ENCODE measurements at places on chromosomes 4 and X.

GRCh38 chr4:169184236-169184635 is 86.5 kb downstream of the SH3RF1 start:
- no peak for DNase-seq

- no peak for DNase-seq
Observed at GRCh38 chr4:63505714-63506460, 903.4 kb downstream of the TECRL start.

DNA sequence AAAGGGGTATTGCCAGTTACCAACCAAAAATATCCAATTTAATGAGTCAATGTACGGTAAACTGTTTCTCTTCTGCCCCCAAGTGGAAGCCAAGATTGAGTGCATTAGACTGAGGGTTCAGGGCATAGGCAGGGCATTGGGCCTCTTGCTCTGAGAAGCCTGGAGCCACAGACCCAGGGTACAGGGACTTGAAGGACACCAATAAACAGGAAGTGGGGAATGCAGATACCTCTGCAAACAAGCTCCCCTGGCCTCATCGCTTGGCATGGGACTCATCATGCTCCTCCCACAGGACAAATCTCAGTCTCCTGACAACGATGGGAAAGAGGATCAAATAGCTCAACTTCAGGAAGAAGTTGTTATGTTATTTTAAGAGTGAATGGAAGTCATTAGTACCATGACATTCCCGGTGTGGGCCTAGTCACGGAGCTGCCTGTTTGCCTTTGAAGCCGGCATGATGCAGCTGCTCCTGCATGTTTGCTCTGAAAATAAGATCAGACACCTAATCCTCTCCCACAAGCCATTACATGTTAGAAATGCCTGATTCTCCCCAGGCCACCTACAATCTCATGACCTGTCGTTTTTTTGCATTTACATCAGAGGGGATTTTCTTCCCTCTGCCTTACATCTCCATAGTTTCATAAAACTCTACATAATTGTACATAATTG is 224.2 kb downstream of the RCHY1 start:
- DNase-seq, result peak; percentile 11

DNA sequence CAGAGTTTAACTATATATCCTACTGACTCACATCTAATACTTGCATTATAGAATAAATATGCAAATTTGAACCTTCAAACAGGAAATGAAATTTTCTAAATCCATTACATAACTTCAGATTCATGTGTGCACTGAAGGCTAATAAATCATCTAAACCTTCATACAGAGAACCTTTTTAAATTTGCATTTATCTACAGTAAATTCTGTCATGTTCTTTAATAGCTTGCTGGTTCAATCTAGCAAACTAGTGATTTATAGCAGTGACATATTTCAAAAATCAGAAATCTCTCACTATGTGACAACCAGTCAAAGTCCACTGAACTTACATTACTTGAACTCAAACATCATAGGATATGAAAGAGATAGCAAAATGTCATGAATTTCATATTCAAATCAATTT is 65.1 kb downstream of the LRBA start:
- DNase-seq, result no peak

GRCh38 chr4:1002131-1002630 is 9.0 kb upstream of the SLC26A1 start:
- no peak for DNase-seq

DNA sequence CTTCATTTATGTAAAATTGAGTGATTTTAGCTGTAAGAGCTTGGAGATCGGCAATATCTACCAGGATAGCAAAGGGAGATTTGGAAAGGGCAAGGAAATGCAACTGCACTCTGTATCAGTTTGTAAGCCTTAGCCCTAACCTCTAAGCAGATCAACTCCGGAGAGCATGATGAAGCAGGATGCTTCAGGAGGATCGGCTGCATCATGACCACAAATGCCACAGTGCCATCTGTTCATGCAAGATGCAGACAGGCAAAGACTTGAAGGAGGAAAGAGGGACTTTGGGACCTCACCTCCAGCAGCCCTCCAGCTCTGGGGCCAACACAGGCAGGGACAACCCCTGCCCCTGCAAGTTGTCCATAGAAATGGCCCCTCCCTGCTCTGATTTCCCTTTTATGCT is 377.6 kb upstream of the GATB start:
- DNase-seq, result no peak
